Activated T-helper 1 cell treated with Interleukin-2 at 50 U/mL for 16 hours (primary cell): ENCODE measurements at places on chromosomes 6 and 20.

DNA sequence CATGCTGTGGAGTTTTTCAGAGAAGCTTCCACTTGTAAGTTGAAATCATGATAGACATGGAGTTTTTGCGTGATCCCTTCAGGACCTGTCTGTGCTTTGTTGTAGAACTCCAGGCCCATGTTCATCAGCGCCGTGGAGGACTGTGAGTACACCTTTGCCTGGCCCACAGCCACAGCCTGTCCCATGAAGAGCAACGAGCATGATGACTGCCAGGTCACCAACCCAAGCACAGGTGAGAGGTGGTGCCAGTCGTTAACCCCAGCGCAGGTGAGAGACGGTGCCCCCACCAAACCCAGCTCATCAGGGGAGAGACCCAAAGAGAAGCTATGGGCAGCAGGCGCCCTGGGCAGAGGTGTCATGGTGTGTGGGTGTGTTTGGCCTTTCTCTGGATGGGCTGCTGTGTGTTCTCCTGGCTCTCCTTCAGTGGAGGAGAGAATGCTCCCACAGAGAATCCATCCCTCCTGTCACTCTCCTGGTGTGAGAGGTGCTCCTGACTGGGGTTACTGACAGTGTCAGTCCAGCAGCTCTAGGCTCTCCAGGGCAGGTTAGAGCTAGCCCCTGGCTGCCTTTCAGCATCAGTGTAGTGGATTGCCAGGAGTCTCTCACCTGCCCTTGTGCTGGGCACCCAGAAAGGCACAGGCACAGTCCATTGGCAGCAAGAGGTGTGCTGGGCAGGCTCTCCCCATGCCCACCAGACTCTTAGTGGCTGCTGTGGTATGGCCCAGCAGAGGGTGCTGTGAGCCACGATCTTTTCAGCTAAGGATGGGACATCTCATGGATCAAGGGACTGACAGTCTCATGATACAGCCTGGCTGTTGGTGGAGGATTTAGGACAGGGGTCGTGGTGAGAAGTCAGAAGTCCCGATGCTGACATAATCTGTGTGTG lies 49.6 kb upstream of the SLC22A1 start:
- DNase-seq = no peak

- DNase-seq = no peak
Measured at GRCh38 chr6:137745321-137745720, 121.7 kb upstream of the TNFAIP3 start.

DNA sequence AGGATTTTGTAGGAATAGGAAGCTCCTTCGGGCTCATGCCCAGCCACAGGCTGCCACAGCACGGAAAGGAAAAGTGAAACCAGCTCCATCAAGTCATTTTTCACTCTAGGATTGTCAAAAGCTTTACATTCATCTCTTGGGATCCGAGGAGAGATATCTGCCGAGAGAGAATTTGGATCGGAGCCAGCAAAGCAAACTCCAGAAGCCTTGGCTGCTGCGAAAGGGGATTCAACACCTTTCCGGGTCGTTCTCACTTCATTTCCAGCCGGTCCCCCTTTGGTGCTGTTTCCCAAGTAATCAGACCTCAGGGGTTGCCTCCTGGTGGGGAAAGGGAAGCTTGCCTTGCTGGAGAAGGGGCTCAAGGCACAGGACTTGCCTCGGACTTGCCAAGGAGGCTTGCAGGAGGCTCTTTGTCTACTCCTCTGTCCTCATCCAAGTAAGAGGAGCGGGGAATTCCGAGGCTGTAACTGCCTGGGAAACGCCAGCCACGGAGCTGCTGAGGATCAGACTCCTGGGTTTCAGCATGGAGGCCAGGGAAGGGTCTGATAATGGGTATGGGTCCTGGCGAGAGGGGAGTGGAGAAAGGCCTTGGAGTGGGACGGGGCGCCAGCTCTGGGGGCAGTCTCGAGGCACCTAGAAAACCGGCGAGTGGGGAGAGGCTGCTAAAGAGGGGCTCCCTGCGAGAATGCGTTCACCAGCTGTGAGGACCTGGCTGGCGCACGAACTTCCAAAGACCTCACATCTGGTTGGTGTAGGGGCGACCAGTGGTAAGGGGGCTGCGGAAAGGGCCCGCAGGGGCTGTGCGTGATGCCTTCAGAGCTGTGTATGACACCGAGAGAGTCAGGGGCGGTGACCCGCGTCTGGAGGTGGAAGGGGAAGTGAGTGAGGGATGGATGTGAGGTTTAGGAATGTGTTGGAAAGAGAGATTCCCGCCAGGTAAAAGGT lies 702 bp downstream of the ETV7 start:
- no peak for DNase-seq

GRCh38 chr6:118752803-118753202 lies 101.4 kb upstream of the CEP85L start:
- no peak for DNase-seq

GRCh38 chr6:147184379-147184778 lies 19.8 kb upstream of the STXBP5 start:
- no peak for DNase-seq

DNA sequence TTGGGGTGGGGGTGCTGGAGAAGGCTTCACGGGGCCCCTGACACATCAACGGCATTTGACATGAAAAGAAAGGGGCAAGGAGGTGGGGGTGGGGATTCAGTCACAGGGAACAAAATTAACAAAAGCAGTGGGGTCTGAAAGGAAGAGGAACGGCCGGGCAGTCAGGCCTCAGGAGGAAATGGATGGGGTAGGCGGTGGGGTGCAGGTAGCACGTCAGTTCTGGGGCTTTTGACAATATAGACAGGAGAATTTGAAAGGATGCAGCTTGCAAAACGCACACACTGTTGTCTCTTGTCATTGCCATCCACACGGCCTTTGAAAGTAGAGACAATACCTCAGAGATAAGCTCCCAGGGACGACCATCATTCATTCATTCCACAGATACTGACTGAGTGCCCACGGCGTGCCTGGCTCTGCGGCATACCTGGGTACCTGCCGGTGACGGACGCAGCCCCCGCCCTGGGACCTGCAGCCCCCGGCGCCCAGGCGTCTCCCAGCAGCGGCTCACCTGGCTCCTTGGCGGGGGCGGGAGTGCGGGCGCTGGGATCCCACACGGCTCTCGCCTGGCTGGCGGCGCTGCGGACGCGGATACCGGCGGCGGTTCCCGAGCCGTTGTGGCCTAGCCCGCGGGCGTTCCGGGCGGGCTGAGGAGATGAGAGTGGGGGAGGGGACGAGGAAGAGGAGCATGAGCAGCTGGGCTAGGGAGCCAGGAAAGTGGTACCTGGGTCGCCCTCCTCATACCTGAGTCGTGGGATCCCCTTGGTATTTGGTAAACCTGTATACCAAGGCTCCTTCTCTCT lies at the start of gene SLC26A8:
TSS of gene SLC26A8 (minus strand) at position 646 of the 800 bp plus-strand sequence. CDS start 4,934 bp downstream, outside the sequence.
- no peak for DNase-seq

- no peak for DNase-seq
Measured at GRCh38 chr20:1875183-1875554, 20.0 kb upstream of the SIRPA start.

GRCh38 chr20:13291157-13291556 lies 70.1 kb downstream of the ISM1 start:
- no peak for DNase-seq

DNA sequence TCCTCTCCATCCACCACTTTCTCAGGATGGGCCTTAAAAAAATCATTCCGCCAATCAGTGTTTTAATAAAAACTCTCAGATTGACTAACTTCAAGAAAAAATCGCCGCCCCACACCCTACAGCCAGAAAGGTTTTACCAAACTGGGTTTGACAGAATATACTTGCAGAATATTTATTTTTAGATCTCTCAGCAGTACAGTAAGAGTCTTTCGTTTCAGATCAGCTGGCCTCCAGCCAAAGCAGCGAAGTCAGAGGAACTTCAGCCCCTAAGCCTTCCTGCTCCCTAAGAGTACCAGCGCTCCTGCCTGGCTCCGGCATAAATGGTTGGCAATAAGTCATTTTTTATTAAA lies 24.7 kb downstream of the TBC1D7 start:
- DNase-seq = no peak

- no peak for DNase-seq
Measured at GRCh38 chr20:57760698-57761412, 51.0 kb upstream of the PMEPA1 start.

GRCh38 chr6:33132081-33132524 lies 56.3 kb downstream of the HLA-DPB1 start:
- DNase-seq = no peak

DNA sequence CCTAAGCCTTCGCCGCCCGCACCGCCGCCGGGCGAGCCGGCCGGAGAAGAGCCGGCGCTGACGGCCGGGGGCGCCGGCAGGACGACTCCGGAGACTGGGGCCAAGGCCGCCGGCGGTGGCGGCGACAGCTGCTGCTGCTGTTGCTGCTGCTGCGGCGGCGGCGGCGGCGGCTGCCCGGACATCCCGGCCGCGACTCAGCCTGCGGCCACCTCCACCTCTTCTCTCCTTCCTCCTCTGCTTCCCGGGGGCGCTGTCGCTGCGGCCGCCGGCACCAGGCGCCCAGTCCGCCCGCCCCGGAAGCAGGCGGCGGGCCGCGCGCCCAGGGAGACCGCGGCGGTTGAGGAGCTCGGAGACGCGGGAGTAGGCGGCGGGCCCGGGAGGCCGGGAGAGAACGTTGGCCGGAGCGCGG lies 307 bp downstream of the RANBP9 start:
- no peak for DNase-seq

GRCh38 chr20:50380697-50381040 lies 129.5 kb upstream of the PTPN1 start:
- no peak for DNase-seq

DNA sequence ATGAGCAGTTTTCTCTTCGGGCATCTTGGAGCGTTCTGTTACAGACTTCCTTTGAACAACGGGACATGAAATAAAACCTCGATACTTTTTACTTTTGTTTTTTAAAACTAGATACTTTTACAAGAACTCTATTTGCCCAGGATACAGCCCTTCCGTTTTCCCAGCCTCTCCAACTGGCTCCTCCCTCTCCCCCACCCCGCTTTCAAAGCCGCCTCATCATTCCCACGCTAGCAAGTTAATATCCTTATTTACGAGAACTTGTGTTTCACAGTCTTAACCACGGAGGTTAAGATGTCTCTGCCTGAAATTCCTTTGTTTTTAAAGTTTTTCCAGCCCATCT lies 241 bp upstream of the CFAP206 start:
- no peak for DNase-seq

DNA sequence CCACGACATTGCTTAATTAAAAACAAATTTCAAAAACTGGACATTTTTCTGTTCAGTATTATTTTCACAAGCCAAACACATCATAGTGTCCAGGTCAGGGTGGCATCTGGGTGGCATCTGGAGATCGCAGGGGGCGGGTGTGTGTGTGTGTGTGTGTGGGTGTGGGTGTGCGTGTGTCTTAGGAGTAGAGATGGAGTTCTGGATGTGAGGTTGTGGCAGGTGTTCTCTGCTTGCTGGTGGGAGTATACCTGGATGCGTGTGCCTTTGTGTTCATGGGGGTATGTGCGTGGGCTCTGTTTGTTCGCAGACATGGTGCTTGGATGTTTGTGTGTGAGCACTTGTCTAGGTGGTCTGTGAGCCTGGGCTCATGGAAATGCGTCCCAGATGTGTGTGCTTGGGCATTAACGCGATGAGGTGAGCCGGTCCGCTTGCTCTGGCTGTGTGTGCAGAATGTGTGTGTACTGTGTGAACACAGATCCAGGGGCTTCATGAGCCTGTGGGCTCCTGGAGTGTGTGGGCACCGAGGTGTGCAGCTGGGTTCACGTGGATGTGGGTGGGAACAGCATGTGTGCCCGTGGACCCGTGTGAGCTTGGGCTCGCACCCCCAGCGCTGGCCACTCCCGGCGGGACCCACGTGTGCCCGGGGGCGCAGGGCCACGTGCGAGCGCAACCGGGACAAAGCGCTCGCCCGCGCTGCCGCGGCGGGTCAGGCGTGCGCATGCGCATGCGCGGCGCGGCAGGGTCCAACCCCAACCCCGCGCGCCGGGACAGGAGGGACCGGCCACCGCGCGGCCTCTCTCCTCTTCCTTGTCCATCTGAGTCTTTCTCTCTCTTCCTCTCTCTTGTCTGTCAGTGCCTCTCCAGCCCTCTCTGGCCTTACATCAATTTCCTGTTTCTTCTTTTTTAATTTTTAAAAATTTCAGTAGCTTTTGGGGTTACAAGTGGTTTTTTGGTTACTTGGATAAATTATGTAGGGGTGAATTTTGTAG lies 60.4 kb downstream of the SRC start:
- DNase-seq = no peak

- no peak for DNase-seq
Measured at GRCh38 chr6:169384291-169384690, 130.6 kb upstream of the THBS2 start.

DNA sequence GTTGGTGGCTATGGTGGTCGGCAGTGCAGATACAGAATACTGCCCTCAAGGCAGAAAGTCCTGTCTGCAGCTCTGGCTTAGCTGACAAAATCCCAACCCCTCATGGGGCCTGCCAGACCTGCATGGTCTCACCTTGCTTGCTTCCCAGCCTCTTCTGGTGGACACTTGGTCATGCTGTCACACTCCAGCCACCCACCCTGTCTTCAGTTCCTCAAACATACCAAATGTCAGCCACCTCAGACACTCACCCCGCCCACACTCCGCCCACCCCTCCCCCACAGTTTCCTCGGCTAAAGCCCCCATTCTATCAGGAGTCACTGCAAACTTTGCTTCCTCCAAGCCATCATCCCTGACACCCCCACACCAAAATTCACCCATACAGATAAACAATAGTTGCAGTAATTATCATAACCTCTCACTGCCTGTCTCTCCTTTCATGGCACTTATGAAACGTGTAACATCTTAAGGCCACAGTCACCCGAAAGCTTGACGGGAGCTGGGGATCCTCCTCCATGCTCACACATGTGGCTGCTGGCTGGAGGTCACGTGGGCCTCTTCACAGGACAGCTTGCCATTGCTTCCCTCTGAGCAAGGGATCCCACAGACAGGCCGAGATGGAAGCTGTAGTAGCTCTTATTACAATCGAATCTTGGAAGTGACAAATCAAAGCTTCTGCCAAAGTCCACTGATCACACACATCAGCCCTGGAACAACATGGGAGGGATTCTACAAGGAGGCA lies 202.2 kb downstream of the PTPRT start:
- DNase-seq = no peak
